Suprapubic skin (tissue), 4 donors: ENCODE measurements at places on chromosomes 6 and 20. TPM values are rescaled to one million over a fixed set of nuclear protein-coding genes. Genes with fewer than 3 reads are reported as not detected.

RPS21 gene
- 1,983 TPM for total RNA-seq

GRCh38 chr20:33681728-33682353 is 4.3 kb downstream of the E2F1 start:
- DNase-seq: no peak

GRCh38 chr20:40192529-40192928 is 496.5 kb downstream of the MAFB start:
- no peak for DNase-seq

DNA sequence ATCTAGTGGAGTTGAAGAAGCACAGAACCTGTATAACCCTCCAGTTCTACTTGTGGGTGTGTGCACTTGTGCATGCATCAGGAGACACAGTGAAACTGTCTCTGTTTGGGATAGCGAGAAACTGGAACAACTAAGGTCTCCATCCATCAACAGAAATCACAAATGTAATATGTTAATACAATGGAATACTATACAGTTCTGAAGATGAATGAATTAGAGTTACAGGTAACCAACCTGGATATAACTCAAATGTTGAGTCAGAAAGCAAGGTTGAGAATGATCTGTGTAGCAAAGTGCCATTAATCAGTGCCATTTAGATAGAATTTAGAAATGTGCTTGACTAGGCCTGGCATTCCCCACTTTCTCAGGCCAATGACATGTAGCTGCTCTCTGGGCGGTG is 4.6 kb upstream of the NSFL1C start:
- no peak for DNase-seq

LGSN gene
- not detected for total RNA-seq

- no peak for DNase-seq
Observed at GRCh38 chr6:158376631-158377081, 64.4 kb downstream of the TULP4 start.

- no peak for DNase-seq
Observed at GRCh38 chr6:113562248-113562647, 294.9 kb upstream of the MARCKS start.

TREML1 gene
- total RNA-seq: not detected

GRCh38 chr20:56801971-56802755 is 173.1 kb downstream of the TFAP2C start:
- no peak for DNase-seq

PNLDC1 gene
- total RNA-seq: 3.0 TPM
